ENCODE measurements at places on chromosomes 6 and 20.

GRCh38 chr6:157405986-157406385 lies 25.0 kb downstream of the ZDHHC14 start:
- ATAC-seq, result no peak

DNA sequence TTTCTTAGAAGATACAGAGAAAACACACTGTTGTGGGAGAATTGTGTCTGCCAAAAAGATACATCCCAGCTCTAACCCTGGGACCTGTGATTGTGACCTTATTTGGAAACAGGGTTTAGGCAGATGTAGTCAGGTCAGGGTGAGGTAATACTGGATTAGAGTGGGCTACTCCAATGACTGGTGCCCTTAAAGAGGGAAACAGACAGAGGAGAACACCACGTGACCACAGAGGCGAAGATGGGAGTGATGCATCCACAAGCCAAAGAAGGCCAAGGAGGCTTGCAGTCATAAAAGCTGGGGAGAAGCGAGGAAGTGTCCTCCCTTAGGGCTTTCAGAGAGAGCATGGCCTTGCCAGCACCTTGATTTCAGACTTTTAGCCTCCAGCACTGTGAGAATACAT lies 35.6 kb downstream of the SLC52A3 start:
- no peak for ATAC-seq

- ATAC-seq, result no peak
These were observed 23.2 kb downstream of the RBCK1 start for GRCh38 chr20:431012-431904.

- no peak for ATAC-seq
These were observed 8.5 kb downstream of the AP5S1 start for GRCh38 chr20:3828798-3829197.

DNA sequence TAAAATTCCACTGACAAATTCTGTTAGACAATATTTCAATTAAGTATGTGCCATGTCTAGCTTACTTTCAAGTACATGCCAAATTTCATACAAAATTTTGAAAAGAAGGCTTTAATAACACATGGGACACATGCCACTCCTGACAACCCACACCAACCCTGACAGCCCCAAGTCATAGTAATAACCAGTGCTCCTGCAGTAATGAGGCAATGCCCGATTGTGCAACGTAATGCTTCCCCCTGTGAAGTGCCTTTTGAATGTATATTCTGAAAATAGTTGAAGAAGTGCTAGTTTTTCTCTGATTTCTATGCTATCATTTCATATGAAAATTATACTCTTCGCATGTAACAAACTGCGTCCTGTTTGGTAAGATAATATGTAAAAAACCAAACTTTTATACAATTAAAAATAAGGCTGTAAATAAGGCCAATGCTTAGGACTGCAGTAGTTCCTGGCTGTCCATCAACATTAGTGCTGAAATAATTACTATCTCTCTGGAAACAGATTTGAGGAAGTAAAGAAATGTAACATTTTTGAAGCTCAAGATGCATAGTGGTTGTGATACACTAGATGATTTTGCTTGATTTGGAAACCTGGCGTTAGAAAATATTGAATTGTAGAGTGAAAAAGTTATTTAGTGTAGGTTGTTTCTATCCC lies 125.8 kb upstream of the BCLAF1 start:
- no peak for ATAC-seq

DNA sequence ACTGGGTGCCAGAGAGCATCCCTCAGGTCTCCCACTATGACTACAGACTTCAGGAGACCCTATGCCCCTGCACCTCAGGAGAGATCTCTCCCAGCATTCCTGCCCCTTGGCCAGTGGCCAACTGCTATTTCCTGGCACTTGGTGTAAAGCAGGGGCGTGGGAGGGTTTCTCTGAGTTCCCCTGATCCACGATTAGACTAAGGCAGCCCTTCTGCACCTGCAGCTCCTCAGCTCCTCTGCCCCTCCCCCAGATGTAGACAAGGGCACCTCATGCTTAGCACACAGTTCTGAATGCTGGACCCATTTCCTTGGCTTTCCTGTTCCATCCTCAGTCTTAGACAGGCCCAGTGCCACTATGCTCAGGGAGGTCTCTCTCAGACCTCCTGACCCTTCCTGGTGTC lies 28.6 kb downstream of the EDN1 start:
- ATAC-seq, result no peak

- ATAC-seq, result no peak
These were observed 58.5 kb downstream of the SAMD3 start for GRCh38 chr6:130164251-130164650.

DNA sequence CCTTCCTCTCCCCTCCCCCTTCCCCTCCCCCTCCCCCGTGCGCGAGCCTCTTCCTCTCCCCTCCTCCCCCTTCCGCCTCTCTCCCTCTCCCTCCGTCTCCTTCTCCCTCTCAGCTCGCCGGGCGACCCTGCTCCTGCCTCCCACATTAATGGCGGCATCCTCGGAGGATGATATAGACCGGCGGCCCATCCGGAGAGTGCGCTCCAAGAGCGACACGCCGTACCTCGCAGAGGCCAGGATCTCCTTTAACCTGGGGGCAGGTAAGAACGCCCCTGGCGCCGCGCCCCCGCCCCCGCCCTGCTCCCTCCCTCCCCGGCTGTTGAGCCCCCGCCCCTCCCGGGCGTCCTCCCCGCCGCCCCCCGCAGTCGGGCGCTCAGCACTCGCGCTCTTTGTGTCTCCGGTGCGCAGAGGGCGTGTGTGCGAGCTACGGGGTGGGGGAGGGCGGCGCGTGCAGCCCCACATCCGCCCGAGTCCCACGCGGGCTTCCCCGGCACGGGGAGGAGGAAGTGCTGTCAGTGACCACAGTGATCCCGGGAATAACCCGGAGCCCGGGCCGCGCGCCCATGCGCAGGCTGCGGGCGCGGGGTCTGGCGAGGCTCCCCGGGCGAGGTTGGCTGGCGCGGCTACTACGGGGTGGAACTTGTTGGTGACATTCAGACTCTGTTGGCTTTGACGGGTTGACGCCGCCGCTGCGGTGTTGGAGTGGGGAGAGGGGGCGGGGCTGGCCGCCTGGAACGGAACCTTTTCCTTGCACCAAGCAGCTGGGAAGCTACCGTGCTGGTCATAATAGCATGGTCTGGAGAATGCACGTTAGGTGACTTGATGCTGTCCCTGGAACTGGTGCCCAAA lies 33.2 kb downstream of the PHACTR1 start:
- ATAC-seq, result no peak

DNA sequence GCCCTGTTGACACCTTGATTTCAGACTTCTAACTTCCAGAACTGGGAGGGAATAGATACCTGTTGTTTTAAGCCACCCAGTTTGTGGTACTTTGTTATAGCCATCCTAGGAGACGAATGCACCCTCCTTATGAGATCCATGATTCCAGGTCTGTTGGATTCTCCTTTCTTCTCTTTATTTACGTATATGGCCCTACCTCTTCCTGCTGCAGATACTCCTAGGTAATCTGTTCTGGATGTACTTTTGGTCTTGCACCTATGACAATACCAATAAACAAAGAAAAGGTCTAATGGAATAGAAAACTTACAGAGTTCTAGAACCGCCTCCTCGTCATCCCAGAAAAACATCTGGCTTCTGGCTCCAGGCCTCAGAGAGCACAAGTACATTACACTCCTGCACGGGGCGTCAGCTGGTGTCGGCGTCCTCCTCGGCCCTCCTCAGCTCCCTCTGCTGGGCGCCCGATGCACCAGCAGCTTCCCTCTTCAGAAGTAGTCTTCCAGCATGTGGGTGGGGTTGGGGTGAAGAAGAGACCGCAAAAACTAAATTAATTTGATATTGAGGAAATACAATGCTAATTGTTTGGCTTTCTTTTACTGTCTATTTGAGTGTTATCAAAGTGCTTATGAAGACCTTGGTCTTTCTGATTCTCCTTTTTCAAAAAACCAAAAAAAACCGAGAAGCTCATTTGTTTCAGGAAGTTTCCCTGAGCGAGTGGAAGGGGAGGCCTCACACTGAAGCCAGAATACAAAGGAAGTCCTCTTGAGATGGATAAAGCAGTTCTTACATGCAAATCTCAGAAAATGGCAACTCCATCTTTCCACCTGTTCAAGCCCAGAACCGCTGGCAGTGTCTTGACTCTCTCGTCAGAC lies 9.7 kb upstream of the ATXN1 start:
- peak; percentile 52 for ATAC-seq

Measured in activated T-helper 17 cell treated with anti-CD3 and anti-CD28 coated beads, Interleukin-2, amount 50 U/mL, for 72 hours (primary cell).